ENCODE measurements at places on chromosomes 6 and 20. TPM values are rescaled to one million over a fixed set of nuclear protein-coding genes. Genes with fewer than 3 reads are reported as not detected.

DNA sequence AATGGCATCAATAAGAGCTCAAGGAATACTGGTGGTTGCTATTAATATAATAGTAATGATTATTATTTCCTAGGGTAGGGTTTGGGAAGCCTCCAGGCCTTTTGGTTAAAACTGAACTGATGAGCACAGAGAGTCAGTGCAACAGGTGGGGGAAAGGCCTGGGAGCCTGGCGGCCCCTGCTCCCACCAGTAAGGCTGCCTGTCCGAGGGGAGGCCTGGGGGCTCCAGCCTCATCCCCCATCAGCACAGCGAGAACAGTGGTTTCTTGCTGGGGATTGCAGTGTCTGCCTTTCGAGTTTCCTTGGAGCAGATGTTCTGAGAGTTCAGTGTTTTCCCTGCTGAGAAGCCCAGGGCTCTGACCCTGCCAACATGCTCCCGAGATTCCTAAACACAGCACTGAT is 340.4 kb downstream of the CDH26 start:
- DNase-seq = no peak

NFATC2 gene
- 31.7 TPM for total RNA-seq

- no peak for DNase-seq
Observed at GRCh38 chr6:43772681-43773049, 2.7 kb downstream of the VEGFA start.

- DNase-seq = no peak
Observed at GRCh38 chr20:63703471-63703975, 4.3 kb downstream of the ARFRP1 start.

GRCh38 chr6:26187981-26188635 is 100.9 kb downstream of the HFE start:
- peak; percentile 57 for DNase-seq

PHIP gene
- 20.9 TPM for total RNA-seq

BMP2 gene
- total RNA-seq = not detected

GRCh38 chr20:26308961-26309360 is 612.3 kb upstream of the ZNF337 start:
- no peak for DNase-seq

MCHR2 gene
- not detected for total RNA-seq

DNA sequence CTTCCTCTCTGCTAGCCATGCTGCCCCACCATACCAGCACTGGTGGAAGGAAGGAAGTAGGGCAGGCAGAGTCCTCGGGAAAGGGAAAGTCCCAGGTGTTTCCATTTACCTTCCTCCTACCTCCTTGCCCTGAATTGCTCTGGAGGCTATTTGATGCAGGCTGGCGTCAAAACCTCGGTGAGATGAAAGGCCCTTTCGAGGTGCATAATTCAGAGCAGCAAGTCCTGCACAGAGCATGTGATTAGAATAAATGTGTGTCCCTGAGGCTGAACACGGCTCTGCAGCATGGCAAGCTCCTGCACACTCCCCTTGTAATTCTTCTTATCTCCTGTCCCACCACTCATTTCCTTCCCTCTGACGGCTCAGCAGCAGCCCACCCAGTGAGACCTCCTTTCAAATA is 98.7 kb upstream of the LRFN2 start:
- DNase-seq = no peak

- no peak for DNase-seq
Observed at GRCh38 chr6:91141346-91141745, 554.5 kb upstream of the MAP3K7 start.

DNA sequence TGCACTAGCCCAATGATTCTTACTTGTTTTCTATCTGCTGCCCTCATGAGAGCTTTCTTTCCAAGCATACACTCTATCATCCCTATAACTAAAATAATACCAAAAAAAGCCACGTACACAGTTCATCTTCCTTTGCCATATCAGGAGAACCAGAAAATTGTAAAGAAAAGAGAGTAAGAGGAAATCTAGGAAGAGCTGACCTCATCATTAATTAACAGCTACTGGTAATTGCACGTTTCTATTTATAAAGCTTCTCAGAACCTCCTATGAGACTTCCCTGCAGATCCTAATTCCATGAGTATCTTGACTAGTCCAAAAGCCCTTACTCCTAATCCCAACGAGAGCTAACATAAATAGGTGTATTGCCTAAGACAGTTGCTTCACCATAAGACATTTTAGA is 191.5 kb upstream of the RNF217 start:
- DNase-seq = no peak

TMEM151B gene
- not detected for total RNA-seq

MYCT1 gene
- total RNA-seq = not detected

GRCh38 chr20:1186367-1186991 is 1.7 kb upstream of the TMEM74B start:
- no peak for DNase-seq

- DNase-seq = no peak
Observed at GRCh38 chr6:163095401-163095800, 319.1 kb upstream of the QKI start.

DNA sequence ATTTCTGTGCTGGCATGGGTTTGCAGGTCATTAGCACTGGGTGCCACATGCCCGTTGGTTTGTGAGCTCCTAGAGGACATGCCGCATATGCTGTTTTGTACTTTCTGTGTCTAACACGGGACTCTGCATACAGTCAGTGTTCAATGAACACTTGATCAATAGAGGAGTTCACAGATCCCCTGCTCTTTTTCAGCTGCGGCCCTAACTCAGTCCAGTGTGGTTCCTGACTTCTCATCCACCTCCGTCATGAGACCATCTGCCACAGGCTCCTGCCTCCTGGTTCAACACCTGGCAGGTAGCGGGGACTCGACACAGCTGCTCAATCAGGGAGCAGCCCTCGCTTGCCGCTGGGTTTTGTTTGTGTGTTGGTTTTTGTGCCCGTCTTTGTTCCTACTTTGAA is 13.8 kb upstream of the BMP7 start:
- DNase-seq = no peak

TGM3 gene
- total RNA-seq = not detected

DNA sequence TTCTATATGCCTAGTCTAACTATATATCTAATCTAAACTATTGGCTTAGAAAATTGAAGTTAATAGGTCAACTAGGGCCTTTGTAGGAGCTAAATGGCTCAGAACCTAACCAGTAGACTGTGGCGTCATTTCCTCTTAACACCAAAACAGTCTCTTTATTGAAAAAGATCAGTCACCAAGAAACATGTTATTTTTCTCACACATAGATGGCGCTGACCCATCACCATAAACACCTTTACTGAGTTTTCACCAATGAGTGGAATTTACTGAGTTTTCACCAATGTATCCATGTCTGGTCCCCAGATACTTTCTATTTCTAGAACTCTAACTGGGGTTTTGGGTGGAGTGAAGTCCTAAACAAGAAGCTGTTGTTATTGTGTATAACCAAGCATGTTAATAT is 636.0 kb downstream of the BCKDHB start:
- no peak for DNase-seq

- DNase-seq = no peak
Observed at GRCh38 chr6:127198549-127198948, 68.1 kb upstream of the RNF146 start.

DNA sequence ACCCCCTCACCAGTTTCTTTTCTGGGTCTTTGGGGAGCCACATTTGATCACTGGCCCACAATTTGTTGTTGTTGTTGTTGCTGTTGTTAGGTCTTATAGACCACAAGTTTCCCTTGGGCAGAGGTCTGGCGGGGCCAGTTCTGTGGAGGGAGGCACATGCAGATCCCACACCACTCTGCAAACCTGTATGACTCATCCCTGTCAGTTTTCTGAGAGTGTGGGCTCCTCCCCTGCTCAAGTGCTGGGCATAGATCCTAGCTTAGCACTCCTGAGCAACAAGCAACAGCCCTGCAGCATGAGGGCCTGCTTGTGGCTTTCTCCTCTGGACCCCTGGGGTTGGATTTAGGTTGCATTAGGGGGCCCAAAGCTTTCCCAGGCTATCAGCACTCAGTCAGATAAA is 411.1 kb upstream of the HTR1E start:
- DNase-seq = no peak

- no peak for DNase-seq
Observed at GRCh38 chr6:17577059-17577458, 23.0 kb upstream of the FAM8A1 start.

- no peak for DNase-seq
Observed at GRCh38 chr6:42409581-42409980, 42.1 kb downstream of the TRERF1 start.

DNA sequence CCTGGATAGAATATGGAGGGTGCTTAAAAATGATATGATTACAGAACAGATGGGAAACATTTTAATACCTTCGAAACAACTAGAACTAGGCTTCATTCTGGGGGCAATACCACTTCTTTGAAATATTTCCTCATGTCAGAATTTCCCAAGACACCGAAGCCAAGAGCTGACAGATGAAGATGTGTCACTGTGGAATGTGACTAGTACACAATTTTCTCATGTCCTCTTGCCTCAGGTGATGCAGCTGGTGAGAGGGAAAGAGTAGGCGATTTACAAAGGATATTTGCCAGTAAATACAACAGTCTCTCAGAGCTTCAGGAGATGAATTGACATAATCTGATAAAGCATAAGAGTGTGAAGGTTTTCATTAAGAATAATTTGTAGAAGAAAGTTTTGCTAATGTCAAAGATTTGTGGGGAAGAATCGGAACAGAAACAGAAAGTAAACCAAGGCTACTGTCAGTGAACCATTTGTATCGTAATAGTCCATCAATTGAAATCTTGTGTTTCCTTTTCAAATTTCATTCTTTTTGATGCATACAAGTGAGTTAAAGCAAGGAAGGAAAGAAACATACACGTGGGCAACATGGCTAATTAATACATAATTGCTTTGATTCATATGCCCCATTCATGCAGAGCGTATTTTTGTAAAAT is 164.7 kb upstream of the CCN2 start:
- DNase-seq = no peak

GRCh38 chr6:100998111-100998510 is 117.0 kb upstream of the ASCC3 start:
- no peak for DNase-seq

- no peak for DNase-seq
Observed at GRCh38 chr6:136788069-136788902, 4.0 kb downstream of the MAP3K5 start.

GRCh38 chr6:66993272-66993671 is 1286.2 kb upstream of the EYS start:
- no peak for DNase-seq

GRCh38 chr6:1170794-1171193 is 141.1 kb upstream of the FOXQ1 start:
- DNase-seq = no peak

DNA sequence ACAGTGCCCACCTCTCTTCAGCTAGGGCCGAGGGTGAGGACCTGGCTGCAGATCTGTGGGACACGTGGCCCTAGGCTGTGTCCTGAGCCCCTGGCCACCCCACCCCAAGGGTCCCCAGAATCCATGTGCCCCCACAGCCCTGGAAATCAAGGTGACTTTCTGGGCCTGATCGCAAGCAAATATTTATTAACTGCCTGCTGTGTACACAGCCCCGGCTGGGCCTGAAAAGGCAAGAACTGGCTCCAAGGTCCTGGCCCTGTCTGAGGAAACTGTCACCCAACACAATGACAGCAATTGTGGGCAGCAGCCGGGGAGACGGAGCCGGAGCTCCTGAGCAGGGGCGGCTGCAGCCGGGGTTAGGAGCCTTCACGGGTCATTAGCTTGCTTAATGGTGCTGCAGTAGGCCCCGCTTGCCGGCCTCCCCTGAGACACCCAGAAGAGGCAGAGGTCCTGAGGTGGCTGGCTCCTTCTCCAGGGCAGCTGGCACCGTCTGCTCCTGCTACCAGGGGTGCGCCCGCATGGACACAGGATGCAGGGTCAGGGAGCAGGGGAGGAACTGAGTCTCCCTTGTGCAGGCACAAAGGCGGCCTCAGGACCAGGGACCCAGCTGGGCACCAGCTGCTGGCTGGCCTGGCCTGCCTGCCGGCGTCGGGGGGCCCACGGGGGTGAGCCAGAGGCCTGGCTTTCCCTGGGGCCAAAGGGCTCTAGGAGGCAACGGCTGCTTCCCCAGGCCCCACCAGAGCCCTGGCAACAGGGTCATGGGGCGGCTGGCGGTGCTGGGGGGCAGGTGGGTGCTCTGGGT is 24.1 kb downstream of the NPEPL1 start:
- no peak for DNase-seq

SLA2 gene
- total RNA-seq = 73.4 TPM

DNA sequence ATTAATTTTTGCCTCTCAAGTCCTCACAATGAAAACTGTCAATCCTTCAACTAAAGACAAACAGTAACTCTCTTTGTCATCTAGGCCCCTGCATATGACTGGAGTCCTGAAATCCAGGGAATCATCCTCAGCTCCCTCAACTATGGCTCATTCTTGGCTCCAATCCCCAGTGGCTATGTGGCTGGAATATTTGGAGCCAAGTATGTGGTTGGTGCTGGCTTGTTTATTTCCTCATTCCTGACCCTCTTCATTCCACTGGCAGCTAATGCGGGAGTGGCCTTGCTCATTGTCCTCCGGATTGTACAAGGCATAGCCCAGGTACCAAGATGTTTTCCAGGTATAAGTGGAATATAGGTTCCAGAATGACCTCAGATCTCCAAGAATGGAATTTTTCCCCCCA is 15.4 kb downstream of the SLC17A4 start:
- DNase-seq = no peak

LY86 gene
- 1.2 TPM for total RNA-seq

NKAPL gene
- 0.46 TPM for total RNA-seq

DNA sequence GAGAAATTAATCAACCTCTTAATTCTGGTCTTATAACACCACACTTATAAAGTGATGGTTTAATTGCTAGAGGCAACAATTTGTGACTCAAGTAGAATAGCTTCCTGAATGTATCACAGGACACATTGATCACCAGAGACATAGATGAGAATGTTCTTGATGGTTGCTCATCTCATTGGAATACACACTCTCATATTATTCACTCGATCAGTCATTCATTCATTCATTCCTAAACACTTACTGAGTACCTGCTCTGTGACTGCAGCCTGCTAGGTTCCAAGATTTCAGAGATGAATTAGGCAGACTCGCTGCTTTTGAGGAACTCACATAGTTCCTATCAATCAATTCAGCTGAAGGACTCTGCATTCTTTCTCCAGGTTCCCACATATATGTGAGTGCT is 365.1 kb upstream of the SOX4 start:
- no peak for DNase-seq

DNA sequence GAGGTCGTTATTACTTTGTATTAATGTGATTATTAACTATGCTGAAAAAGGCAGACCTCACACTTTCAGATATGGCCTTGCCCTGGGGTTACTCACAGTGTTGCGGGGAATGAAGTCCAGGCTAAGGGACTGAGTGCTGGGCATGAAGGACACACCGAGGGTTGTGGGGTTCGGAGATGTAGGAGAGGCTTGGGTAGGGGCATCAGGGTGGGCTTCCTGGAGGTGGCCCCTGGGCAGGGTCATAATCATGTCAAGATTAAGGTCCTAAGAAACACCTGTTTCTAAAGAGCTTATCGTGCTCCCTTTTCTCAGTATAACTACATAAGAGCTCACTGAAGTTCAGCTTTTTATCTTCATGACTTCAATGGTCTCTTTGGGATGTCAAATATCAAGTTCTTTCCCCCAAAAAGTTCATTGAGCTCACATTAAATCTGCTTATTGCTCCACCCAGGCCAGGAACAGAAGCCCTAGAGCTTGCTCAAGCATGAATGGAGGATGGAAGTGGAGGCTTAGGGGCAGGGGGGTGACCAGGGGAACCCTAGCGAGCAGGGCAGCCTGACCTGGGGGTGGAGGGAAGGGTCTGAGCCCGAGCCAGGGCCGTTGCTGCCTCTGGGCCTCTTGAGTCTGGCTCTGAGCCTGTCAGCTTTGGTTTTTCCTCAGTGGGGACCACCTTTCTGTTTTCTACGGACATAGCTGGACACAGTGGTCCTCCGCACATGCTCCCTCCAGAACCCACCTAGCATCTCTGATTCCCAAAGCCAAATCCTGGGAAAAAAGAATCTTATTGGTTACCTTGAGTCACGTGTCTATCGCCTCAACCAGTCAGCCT is 37.3 kb upstream of the TGM2 start:
- DNase-seq = no peak

- no peak for DNase-seq
Observed at GRCh38 chr20:62849431-62849830, 12.2 kb downstream of the TCFL5 start.
